ENCODE measurements at places on chromosomes 13 and 19. TPM values are rescaled to one million over a fixed set of nuclear protein-coding genes. Genes with fewer than 3 reads are reported as not detected.

DNA sequence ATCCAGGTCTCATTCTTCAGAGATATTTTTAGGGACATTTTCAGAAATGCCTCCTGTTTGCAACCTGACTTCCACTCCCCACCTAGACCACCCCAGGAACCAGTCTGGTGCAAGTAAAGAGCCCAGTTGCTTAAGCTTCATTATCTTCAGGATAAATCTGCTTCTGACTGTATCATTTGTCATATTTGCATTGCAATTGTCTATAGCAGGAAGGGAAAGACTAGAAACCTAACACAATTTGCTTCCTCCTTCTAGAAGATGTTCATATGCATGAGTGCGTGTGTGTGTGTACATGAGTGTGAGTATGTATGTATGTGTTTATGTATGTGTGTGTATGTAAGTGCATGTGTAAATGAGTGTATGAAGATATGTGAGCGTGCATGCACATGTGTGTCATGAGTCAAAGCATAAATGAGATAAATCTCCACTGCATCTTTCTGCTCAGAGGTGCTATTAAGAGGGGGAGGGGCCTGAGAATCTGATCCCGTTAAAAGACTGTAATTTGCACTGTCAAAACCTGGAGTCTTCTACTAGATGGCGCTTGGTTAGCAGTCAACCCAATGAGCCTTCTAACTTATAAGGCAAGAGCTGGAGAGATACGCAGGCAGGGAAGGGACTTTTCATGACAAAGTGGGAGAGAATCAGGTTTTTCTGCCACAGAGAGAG lies 178.8 kb upstream of the KL start:
- no peaks in the 10 kb centered on the region for H3K36me3 ChIP-seq
- no peak for DNase-seq
- H3K27me3 ChIP-seq: no peaks in the 10 kb centered on the region

DNA sequence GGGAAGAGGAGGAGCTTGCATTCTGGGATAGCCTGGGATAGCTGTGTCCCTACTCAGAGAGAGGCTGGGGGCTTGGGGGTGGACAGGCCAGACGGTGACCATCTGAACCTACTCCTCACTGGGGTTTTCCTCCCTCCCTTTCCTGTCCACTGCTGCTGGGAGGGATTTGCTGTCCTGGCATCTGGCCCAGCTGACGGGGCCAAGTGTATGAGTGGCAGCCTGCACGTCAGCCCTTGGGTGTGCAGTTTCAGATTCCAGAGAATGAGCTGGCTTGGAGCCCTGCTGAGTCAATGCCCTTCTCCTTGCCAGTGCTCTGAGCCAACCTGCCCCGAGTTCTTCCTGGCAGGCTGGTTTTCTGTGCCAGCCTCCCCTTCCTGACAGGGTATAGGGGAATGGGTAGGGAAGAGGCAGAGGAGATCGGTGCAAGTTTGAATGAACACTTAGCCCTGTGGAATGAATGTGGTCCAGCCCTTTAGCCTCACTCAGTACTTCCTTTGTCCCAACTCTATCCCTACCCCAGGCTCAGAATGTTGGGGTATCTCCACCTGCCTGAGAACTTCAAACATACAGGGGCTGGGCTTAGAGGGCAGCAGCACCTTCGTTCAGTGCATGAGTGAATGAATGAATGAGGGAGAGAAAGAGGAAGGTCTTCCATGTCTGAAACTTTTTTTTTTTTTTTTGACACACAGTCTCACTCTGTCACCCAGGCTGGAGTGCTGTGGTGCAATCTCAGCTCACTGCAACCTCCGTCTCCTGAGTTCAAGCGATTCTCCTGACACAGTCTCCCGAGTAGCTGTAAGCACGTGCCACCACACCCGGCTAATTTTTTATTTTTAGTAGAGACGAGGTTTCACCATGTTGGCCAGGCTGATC lies 1.8 kb upstream of the ANGPTL4 start:
- peak; percentile 86 for DNase-seq
- H3K27me3 ChIP-seq: no peaks in the 10 kb centered on the region
- no peaks in the 10 kb centered on the region for H3K36me3 ChIP-seq
- peak overlapping the region; percentile 82 for H3K27ac ChIP-seq

DNA sequence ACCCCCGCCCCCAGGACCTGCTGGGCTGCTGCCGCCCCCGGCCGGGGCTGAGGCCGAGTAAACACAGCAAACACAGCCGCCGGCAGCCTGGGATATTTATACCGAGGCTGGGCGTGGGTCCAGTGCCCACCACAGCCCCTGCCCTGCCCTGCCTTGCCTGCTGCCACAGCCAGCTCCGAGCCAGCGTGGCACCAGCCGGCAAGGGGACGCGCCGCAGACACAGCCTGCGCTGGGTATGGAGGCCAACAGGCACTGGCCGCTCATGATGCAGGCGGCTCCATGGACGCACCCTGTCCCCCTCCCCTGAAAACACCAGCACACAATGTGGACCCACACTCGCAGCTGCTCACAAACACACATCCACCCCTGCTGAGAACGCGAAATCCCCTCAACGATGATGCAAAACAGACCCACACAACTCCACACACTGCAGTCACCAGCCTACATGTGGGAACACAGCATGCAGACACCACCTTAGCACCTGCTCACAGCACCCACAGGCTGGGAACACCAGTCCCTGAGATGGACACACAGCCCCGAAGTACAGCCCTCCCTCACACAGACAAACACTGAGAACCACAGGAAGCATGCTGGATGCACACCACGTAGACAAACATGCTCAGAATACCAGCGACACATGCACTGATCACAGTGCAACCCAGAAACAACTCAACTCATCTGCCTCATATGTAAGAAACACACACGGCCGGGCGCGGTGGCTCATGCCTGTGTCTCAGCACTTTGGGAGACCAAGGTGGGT lies 16.2 kb downstream of the CCDC97 start:
- no peak overlapping the region for H3K4me3 ChIP-seq
- peak overlapping the region; percentile 79 for H3K27ac ChIP-seq
- peaks cover 23% of the 10 kb centered on the region for H3K36me3 ChIP-seq
- no peaks in the 10 kb centered on the region for H3K27me3 ChIP-seq
- peak; percentile 79 for DNase-seq
- H3K4me1 ChIP-seq: peaks cover 94% of the 10 kb centered on the region

Gene PCSK4
- total RNA-seq: 7.8 TPM

Gene SLC10A2
- not detected for total RNA-seq
